ENCODE measurements at places on chromosomes 12 and 14. TPM values are rescaled to one million over a fixed set of nuclear protein-coding genes. Genes with fewer than 3 reads are reported as not detected.

GRCh38 chr14:71163050-71163841 lies 256.0 kb downstream of the PCNX1 start:
- DNase-seq: no peak

GRCh38 chr14:96722736-96723135 lies 74.4 kb upstream of the VRK1 start:
- DNase-seq: no peak

DNA sequence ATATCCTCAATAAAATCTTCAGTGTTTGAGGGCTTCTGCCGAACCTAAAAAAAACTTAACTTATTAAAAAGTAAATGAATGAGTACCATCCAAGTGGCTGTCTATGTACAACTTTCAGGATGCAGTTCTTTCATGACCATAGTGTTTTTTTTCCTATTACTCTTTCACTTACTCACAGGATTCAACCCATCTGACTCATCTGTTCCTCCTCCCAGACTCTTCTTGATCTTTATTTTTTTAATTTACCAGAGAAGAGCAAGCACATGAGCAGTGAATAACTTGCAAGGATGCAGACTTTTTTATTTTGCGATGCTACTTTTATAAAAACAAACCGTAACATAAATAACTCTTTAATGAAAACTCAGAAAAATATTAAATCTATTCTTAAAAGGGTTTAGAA lies 24.5 kb downstream of the RECQL start:
- peak; percentile 4 for DNase-seq

DNA sequence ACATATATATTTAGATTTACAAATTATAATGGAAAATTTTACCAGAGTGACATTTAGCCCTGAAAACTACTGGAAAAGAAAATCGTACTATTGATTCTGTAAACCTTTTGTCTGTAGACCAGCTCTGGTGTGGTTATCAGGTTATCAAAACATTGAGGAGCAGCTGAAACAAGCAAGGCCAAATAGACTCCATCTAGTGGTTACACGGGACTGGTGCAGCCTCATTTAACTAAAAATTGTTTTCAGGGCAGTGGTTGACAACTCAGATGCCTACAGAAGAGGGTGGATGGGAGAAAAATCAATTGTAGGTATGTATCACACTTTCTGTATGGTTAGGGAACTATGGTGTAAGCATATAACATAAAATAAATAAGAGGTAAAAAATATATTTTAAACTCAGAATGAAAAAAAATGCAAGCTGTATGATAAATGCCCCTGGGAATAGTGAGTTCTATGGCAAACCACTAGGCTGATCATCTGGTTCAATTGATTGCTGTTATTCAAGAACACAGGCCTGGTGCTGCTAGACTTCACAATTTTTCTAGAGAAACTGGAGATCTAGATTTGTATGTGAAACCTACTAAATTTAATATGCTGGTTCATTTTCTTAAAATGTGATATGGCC lies 51.2 kb downstream of the ACSS3 start:
- peak; percentile 35 for DNase-seq

DNA sequence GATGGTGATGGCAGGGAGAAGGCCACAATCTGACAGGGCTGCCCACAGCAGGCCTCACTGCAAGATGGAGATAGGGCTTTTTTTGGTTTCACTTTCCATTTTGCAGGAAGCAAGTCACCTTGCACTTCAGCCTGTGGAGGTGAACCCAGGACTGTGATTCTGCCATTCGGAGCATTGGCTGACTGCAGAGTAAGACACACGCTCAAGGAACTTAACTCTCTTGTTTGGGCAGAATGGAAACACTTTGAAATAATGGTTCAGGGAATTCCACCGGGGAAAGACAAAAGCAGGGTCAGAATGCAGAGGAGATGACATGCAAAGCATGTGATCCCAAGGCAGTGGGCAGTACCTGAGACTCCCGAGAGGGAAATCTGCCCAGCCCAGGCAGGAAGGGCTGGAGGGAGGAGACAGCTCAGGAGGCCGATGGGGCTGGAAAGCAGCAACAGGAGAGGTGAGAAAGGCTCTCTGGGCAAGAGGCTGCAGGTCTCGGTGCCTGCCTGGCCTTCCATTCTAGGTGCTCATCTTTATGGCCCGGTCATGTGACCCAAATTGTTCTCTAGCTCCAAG lies 58.7 kb upstream of the PRMT8 start:
- no peak for DNase-seq

DNA sequence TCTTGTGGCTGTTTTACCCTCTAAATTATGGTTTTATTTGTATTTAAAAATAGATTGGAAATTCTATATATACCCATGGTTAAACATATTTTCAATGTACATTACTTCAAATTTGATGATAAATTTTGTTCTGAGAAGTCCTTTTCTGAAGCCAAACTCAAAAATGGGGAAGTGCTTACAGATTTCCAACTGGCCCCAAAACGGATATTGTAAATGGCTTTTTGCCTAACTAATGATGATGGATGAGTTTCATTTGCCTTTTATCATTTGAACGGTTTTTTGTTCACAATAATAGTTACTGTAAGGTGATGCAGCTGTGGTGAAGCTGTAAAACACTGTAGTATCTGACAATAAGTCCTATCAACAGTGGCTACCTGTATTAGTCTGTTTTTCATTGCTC lies 136.9 kb downstream of the FUT8 start:
- no peak for DNase-seq

GRCh38 chr12:96198965-96199364 lies 4.8 kb downstream of the ELK3 start:
- no peak for DNase-seq

DNA sequence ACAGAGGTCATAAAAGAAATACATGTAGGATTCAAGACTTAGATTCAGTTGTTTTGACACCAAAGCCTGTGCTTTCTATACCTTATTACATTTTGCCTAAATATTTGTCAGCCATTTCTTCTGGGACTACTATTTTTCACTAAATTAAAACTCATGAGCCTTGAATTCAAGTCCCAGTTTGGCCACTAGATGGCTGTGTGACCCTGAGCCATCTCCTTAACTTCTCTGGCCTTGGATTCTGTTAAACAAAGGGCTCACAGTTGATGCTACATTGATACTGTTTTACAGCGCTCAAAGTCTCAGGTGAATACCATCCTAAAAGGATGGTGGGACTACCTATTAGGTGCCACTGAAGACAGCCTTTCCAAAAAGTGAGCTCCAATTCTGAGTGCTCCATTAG lies 39.6 kb upstream of the CCDC198 start:
- peak; percentile 53 for DNase-seq

DNA sequence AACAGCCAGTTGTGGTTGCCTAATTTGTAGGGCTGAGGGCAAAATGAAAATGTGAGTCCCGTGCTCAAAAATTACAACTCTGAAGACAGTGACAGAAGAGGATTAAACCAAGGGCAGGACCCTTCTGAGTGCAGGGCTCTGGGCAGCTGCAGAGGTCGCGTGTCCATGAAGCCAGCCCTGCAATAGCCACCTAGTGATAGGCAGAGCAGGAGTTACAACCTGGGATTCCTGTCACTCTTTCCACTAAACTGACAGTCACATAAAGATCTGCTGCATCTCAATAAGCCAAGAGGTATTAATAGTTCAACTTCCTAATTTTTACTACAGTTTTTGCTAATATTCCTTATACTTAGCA lies 94.1 kb downstream of the SLC2A13 start:
- DNase-seq: no peak

DNA sequence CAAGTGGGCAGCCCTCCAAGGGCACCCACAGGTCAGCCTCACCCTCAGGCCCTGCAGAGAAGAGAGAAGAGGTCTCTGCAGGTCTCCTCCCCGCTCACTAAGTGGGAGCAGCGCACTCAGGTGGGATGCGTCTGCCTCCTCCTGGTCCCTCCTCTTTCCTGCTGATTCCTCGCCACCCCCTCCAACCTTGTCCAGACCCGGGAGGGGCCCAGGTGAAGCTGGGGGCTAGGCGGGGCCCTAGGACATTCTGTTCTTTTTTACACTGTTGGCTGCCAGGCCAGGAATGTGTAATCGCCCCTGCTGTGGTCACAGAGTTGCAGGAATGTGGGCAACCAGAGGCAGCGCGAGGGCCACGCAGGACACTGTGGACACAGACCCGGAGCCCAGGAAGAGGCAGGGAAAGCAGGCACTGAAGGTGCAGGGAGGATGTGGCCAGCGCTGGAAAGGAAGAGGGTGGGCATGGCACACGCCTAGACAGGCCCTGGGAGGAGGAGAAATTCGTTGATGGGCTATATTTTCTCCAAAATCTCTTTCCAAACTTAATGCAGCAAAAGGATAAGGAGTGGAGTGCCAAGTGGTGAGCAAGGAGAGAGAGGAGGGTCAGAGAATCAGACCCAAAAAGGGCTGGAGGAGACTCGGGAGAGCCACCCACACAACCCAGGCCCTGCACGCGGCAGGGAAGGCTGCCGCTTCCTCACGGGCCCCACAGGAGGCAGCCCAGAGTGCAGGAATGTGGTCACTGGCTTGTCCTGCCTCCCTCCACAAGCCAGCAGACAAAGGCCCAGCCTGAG lies 911 bp upstream of the SCNN1A start:
- DNase-seq: peak; percentile 69

GRCh38 chr12:3871356-3871755 lies 1.8 kb downstream of the PARP11 start:
- DNase-seq: no peak

GRCh38 chr14:104865631-104866441 lies 768 bp downstream of the CEP170B start:
- DNase-seq: peak; percentile 74

- no peak for DNase-seq
Observed at GRCh38 chr14:30240685-30241084, 313.0 kb upstream of the PRKD1 start.

GRCh38 chr14:21631084-21631483 lies 3.7 kb downstream of the OR10G2 start:
- DNase-seq: no peak

EML5 gene
- total RNA-seq: 2.6 TPM

LMNTD1 gene
- total RNA-seq: not detected

GPR137C gene
- total RNA-seq: 4.1 TPM

TAS2R46 gene
- total RNA-seq: 17.3 TPM

SOAT2 gene
- total RNA-seq: not detected

DDN gene
- total RNA-seq: 5.5 TPM

AJUBA gene
- total RNA-seq: 69.1 TPM
